CD4-positive, alpha-beta T cell treated with Interleukin-6 at 100 ng/mL for 8 hours (primary cell): ENCODE measurements at places on chromosomes 1 and 21.

DNA sequence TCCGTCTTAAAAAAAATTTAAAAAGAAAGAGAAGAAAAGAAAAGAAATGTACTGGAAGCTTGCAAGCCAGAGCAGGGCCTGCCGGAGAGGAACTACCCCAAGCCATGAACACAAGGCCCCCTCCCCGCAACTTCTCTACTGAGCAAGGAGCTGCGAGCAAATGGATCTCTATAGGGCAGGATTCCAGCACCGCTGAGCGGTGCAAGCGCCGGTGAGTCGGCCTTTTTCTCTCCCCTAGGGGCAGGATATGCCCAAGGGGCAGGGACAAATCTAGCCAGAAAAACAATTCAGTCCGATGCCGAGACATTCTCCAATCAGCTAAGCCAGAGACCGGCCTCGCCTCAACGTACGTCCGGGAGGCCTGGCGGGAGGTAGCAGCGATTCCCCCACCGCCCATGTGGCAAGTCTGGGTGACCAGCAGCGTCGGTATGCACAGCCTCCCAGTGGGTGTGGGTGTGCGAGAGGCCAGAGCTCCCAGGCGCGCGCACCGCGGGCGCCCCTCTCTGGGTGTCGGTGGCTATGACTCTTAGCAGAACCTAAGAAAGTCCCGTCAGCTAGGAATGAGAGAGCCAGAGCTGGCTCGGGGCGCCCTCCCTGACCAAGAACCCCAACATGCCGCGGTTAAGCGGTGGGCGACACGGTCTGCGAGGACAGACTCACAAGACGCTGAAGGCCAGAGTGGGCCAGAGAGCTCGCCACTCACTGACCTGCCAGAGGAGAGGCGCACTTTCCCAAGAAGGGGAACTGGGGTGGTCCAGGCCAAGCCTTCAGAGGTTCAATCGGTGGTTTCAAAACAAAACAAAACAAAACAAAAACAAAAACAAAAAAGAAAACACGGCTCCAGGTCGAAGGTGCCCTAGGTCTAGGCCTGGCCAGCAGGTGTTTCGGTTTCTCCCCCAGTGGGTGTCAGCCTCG lies 1.9 kb downstream of the CSMD2 start:
- no peak for DNase-seq

GRCh38 chr1:197955486-197956394 lies 38.6 kb downstream of the LHX9 start:
- no peak for DNase-seq

DNA sequence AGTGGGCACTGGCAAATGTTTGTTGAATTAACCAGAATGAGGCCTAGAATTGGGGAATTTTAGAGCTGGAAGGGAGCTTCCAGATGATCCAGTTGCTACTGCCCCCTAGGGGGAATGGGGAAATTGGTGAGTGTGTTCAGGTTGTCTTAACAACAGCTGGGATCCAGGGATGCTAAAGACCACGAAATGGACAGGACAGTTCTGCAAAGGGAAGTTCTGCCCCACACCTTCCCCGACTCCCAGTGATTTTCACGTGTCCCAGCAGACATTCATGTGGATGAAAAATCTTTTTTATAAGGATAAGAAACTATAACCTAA lies 33.9 kb downstream of the TRIM62 start:
- DNase-seq: no peak

DNA sequence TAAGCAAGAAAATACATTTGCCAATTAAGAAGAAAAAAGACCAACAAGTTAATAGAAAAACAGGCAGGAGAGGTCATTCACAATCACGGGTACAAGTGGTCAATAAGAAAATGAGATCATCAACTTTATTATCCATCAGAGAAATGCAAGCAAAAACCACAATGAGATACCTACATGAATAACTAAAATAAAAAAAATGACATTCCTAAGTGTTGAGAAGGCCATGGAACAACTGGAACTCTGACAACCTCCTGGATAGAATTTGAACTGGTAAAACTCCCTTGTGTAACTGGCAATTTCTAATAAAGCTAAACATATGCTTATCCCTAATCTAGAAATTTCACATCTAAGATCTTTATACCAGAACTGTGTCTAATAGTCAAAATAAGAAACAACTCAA lies 135.4 kb upstream of the BACE2 start:
- DNase-seq: no peak

DNA sequence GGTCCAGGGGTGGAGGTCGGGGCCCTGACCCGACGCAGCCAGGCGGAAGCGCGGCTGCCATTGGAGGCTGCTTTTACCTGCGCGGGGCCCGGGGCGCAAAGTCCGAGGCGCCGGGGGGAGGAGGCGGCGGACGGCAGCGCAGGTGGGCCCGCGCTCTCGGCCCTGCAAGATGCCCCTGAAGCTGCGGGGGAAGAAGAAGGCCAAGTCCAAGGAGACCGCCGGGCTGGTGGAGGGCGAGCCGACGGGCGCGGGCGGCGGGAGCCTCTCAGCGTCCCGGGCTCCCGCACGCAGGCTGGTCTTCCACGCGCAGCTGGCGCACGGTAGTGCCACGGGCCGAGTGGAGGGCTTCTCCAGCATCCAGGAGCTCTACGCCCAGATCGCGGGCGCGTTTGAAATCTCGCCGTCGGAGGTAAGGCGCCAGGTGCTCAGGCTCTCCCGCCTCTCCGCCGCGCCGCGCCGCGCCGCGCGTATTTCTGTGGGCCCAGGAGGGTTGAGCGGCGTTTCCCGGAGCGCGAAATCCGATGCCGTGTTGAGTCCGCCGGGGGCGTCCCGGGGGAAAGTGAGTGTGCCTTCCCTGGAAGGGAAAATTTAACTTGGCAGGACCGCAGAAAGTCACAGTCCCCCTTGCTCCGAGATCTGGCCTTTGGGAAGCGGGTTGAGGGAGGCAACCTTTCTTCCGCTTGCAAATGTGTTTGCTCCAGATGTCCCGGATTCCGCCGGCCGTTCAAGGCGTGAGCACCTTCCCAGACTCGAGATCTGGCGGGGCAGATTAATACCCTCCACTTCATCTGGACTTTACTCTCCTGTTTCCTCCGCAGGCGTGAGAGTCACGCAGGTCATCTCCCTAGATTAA lies at the start of gene GIPC2:
TSS of gene GIPC2 (plus strand) at position 41 of the 853 bp plus-strand sequence. CDS start at position 170, 129 bp downstream.
- DNase-seq: no peak

DNA sequence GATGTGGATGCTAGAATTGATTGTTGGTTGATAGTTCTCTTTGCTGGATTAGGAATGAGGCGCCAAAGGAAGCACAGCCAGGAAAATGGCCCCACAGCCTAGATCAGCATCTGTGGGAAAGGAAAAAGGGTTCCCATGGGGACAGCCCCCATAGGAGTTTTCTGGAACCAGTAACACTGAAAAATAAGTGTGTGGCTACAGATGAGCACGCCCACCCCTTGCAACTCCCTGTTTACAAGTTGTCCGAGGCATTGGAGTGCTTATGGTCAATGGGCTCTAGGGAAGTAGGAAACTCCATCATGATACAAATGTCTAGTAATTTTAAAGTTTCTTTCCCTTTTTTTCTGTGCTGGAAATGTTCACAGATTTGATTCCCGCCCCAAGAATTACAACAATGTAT lies 23.8 kb upstream of the UBE2U start:
- no peak for DNase-seq

GRCh38 chr21:43800566-43800965 lies 11.2 kb downstream of the RRP1 start:
- DNase-seq: no peak

- no peak for DNase-seq
Measured at GRCh38 chr1:248813546-248813945, 12.2 kb downstream of the SH3BP5L start.

- no peak for DNase-seq
Measured at GRCh38 chr1:47449822-47450552, 12.1 kb downstream of the FOXD2 start.
